ENCODE measurements at places on chromosomes 7 and 10.

DNA sequence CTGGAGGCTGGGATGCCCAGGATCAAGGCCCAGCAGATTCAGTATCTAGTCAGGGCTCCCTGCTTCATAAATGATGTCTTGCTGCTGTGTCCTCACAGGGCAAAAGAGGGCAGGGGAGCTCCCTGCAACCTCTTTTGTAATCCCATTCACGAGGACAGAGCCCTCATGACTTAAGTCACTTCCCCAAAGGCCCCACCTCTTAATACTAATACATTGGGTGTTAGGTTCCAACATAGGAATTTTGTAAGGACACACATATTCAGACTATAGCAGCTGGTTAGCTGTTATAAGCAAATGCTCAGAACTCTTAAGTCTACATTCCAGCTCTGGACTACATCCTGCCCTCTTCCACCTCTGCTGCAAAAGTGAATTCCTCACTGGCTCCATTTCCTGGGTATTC, 63.0 kb downstream of the VOPP1 start:
- DNase-seq, result no peak

GRCh38 chr10:95392681-95393164, 101.9 kb upstream of the PDLIM1 start:
- no peak for DNase-seq

- no peak for DNase-seq
These were observed 574 bp downstream of the MYL10 start for GRCh38 chr7:101628522-101628921.

DNA sequence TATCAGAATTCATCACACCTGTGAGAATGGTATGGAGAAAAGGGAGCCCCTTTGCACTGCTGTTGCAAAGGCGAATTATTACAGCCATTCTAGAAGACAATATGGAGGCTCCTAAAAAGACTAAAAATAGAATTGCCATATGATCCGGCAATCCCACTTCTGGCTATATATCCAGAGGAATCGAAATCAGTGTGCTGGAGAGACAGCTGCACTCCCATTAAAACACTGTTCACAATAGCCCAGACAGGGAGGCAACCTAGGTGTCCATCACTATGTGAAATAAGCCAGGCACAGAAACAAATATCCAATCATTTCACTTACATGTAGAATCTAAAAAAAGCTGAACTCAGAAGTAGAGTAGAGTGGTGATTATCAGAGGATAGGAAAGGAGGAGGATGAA, 26.0 kb upstream of the GJD4 start:
- no peak for DNase-seq

GRCh38 chr10:129933456-129934092, 30.5 kb downstream of the EBF3 start:
- no peak for DNase-seq

GRCh38 chr7:107811934-107812333, 8.9 kb upstream of the SLC26A3 start:
- no peak for DNase-seq

DNA sequence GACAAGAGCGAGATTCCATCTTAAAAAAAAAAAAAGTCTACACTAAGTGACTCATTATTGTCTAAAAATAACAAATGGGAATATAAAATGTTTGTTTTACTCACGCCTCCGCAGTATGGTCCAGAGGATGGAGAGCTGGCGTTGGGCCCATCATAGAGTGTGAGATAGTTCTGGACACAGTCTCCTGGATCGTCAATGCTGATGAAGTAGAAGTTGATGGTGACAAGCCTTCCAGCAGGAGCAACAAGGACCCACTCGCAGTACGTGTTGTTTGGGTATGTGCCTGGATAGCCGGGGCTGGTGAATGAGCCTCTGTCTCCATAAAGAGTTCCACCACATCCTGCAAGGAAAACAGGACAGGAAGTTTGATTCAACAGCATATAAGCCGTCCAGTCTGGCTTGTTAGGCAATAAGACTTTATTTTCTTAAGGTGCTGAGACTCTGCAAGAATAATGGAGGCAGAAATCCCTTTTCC, 11.5 kb upstream of the RSU1 start:
- DNase-seq, result no peak

DNA sequence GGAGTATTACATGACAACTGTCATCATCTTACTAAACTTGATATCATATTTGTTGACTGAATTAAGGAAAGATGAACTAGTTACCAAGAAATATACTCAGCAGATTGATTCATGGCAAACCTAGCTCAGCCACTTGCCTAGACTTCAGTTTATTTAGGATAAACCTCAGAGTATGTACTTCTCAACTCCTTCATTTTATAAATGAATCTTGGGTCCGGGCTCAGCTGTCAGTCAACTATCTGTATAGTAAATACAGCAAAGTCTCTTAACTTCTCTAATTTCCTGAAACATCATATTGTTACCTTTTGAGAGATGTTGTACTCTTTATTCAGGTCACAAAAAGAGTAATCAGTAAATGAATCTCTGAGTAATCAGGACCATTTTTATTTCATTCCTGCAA, 211.0 kb upstream of the KLF14 start:
- no peak for DNase-seq

DNA sequence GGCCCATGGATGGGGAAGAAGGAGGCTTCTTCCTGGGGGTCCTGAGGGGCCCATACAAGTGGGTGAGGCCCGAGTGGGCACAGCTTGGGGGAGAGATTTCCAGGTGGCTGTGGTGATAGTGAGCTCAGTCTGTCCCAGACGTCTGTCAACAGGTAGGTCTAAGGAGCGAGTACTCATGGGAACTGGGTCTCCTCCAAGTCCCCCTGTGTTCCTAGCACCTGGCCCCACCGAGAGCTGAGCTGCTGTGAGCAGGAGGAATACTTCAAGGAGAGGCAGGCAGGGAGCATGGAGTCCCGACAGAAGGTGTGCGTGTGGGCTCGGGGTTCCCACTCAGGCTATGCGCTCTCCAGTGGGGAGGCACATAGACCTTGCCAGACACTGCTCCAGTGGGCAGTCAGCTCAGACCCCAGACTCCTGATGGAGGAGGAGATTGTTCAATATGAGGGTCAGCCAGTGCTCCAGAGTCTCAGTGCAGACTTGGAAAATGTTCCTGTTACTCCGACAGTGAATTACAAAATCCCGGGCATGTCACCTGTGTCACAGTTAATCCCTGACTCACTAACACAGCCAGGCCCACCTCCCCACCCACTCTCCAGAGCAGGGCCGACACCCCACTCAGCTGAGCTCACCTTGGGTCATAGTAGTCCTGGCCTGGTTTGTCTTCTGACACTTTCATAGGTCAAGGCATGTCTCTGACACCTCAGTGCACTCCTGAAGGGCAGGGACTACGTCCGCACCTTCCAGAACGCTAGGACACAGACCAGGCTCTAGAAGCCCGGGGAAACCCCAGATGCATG, 28.2 kb upstream of the C10orf53 start:
- DNase-seq, result no peak
